Epithelial cell of proximal tubule (primary cell): ENCODE measurements at places on chromosomes 4 and X.

- no peak for DNase-seq
Measured at GRCh38 chrX:41275661-41276609, 58.0 kb upstream of the DDX3X start.

GRCh38 chr4:95304898-95305297 lies 243.9 kb downstream of the UNC5C start:
- DNase-seq, result peak; percentile 18

DNA sequence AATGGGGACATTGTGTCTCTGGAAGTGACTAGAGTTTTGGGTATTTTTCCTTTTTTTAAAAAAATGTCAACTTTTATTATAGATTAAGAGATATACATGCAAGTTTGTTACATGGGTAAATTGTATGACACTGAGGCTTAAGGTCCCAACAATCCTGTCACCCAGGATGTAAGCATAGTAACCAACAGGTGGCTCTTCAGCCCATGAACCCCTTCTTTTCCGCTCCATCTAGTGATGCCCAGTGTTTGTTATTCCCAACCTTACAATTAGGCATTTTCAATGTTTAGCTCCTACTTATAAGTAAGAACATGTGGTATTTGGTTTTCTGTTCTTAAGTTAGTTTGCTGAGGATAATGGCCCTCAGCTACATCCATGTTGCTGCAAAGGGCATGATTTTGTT lies 102.7 kb downstream of the GRID2 start:
- no peak for DNase-seq

- DNase-seq, result no peak
Measured at GRCh38 chr4:41476310-41476885, 61.6 kb upstream of the LIMCH1 start.

DNA sequence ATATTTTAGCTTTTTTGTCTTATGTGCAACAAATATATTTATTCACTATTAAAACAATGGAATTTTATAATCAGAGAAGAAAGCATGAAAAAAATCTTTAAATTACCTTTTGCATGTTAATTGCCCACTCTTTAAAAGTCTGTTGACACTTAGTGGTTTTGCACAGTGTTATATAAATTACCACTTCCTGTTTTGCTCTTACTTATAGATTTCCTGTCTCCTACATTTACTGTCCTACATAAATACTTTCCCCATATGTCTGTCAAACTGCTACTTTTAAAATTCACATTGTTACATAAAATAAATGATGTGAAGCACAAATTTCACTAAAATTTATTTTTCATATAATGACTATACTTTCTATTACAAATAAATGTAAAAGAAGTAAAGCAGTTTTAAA lies 161.1 kb upstream of the NDST4 start:
- DNase-seq, result no peak

DNA sequence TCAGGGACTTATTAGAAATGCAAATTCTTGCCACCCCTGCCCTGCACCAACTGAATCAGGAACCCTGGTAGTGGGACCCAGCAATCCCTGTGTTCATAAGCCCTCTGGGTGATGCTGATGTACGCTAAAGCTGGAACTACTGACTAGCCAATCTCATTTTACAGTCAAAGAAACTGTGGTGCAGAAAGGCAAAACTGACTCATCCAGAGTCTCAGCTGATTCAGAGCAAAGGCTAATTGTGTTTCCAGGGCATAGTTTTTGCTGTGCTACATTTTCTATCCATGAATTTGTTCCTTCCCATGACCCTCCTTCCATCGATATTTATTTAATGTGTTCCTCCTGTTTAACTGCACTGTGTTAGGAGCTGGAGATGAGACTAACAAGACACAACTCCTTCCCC lies 207.5 kb downstream of the REPS2 start:
- no peak for DNase-seq

GRCh38 chr4:141435446-141436225 lies 200.7 kb upstream of the IL15 start:
- DNase-seq, result peak; percentile 7

GRCh38 chr4:44988011-44988410 lies 261.7 kb upstream of the GNPDA2 start:
- no peak for DNase-seq

- DNase-seq, result peak; percentile 36
Measured at GRCh38 chrX:139844163-139844562, 88.7 kb downstream of the ATP11C start.

- DNase-seq, result no peak
Measured at GRCh38 chr4:90546114-90546513, 418.9 kb downstream of the CCSER1 start.

DNA sequence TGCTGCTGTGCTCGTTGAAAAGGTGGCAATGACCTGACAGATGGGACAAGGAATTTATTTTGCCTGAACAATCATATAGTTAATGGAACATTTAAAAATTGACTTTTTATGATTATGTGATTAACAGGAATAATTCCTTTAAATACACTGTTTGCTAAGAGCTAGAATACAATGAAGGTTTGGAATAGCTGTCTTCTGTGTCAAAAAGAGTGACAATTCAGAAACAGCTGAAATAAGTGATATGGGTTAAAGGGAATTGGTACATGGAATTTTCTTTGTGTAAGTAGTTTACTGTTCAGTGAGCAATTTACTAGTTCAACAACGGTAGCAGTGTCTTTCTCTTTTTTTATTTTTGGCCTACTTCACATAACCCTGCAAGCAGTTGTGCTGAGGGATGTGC lies 1083.5 kb upstream of the GRID2 start:
- DNase-seq, result no peak

DNA sequence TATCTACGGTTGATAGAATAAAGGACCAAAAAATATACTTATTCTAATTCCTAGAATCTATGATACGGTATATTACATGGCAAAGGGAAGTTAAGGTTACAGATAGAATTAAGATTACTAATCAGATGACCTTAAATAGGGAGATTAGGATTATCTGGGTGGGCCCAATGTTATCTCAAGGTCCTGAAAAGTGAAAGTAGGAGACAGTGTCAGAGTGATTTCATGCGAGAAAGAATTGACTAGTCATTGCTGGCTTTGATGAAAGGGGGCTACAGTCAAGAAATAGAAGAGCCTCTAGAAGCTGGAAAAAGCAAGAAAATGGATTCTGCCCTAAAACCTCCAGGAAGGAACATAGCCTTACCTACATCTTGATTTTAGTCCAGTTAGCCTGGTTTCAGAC lies 176.9 kb upstream of the PPP1R2C start:
- DNase-seq, result no peak

- DNase-seq, result no peak
Measured at GRCh38 chrX:68843992-68844391, 15.2 kb downstream of the EFNB1 start.

DNA sequence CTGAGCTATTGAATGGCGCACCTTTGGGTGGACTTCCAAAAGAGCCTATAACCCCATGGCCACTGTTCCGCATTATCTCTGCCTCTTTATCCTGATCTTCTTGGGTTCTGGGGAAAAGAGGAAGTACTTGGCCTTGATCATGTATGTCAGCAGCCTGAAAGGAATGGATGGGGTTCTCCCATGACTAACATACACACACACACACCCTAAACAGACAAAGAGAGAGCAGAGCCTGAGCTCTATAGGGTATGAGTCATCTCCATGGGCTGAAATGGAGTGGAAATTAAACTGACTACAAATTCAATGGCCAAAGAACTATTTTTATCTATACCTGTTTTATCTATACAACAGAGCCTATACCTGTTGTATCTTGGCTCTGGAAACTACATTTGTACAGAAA lies 141.5 kb upstream of the MTMR8 start:
- DNase-seq, result no peak

DNA sequence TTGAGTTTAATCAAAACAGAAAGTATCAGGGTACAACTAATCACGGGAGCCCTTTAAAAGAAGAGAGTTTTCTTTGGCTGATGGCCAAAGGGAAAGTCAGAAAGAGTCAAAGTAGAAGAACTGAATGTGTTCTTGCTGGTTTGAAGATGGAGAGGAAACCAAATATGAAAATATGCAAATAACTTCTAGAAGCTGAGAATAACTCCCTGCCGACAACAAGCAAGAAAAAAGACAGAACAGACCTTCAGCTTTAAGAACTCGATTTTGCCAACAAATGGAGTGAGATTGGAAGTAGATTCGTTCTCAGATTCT lies 903.8 kb downstream of the STIM2 start:
- no peak for DNase-seq

- no peak for DNase-seq
Measured at GRCh38 chr4:36351082-36351666, 69.8 kb downstream of the DTHD1 start.

- DNase-seq, result no peak
Measured at GRCh38 chr4:41332510-41333054, 75.9 kb downstream of the UCHL1 start.

DNA sequence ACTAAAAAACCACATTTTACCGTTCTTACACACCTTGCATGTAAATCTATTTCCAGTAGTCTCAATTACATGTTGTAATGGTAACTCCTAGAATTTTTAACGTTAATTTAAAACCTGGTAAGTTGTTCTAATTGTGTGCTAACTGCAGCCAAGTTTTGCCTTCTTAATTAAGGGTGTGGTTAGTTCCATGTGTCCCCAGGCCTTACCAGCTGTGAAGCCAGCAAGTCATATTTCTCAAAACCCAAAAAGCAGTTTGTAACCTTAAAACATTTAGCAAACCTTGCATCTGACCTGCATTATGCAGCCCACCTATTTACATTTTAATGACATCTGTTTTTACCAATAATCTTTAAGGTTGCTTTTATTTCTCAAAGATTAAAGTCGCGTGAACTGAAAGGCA lies 18.4 kb upstream of the FAM47E start:
- DNase-seq, result no peak

- DNase-seq, result no peak
Measured at GRCh38 chr4:45910511-45910910, 213.3 kb downstream of the GABRG1 start.

DNA sequence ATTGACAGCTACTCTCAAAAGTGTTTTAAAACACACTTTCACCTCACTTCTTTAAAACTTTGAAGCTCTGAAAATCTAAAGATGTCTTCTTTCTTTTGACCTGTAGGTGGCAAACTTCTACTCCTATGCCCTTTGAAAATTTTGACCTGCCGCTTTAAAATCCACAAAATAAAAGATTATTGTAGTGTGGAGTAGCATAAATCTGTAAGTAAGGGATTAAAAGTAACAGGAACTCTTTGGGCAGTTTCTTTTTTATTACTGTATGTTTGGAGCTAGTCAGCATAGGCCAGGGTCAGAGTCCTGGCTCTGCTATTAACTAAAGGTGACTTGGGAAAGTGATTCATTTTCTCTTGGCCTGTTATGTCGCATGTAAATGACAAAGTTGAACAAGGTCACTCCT lies 25.5 kb downstream of the BBS12 start:
- DNase-seq, result peak; percentile 25

- DNase-seq, result no peak
Measured at GRCh38 chrX:68599256-68600152, 48.0 kb upstream of the STARD8 start.

DNA sequence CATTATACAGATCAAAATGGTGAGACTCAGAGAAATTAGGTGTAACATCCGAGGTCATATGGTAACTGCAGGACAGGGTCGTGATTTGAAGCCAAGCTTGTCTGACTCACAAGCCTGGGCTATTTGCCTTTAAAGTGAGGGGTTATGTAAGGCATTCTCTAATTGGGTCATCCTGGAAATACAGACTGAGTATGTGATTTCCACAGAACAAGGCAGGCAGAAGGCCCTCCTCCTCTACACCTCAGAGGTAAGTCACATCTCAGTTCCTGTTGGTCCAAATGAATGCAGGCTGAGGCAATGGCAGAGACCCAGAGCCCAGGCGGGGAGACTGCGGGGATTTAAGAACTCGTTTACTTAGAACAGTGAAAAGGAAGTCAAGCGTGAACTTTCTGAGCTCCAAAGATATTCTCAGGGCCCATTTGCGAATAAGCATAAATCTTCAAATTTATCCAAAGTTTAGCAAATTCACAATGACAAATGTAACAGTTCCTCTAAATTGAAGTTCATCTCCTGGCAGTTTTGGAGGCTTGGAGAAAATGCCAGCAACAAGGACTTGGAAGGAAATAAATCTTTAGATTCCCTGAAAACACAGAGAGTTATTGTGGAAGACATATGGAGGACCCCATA lies 153.3 kb downstream of the LDB2 start:
- DNase-seq, result peak; percentile 3

DNA sequence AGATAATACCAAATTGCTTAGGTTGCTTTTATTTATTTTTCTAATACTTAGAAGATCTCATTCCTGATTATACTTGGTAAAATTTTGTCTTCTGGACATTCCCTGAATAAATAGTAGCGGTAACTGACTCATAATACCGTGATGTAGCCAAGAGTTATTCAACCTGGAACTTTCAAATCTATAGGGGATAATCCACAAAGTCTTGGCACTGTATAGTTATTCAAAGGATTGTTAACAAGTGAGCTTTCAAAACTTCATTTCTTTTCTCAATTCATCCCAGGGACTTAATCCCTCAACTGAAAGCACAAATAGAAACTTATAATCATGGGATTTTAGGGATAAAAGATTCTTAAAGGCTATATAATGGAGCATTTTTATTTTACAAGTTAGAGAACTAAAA lies 1383.3 kb downstream of the FAM133A start:
- DNase-seq, result no peak

DNA sequence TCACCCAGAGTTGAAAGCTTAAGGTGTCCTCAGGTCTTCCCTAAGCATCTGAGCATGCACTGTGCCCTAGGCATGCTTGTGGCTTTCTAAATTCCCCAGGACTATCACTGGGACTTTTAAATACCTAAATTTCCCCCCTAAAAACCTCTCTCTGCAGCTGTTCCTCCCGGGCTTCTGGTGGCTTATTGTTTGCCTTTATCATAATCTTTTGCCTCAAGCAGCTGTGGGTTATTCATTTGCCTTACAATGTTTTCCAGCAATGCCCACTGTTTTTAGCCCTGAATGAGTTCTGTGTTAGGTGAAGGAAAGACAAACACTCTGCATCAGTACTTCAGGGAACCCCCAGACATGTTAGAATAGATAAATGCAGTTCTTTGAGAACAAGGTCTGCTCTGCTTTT lies 455.0 kb downstream of the ZIC3 start:
- no peak for DNase-seq

DNA sequence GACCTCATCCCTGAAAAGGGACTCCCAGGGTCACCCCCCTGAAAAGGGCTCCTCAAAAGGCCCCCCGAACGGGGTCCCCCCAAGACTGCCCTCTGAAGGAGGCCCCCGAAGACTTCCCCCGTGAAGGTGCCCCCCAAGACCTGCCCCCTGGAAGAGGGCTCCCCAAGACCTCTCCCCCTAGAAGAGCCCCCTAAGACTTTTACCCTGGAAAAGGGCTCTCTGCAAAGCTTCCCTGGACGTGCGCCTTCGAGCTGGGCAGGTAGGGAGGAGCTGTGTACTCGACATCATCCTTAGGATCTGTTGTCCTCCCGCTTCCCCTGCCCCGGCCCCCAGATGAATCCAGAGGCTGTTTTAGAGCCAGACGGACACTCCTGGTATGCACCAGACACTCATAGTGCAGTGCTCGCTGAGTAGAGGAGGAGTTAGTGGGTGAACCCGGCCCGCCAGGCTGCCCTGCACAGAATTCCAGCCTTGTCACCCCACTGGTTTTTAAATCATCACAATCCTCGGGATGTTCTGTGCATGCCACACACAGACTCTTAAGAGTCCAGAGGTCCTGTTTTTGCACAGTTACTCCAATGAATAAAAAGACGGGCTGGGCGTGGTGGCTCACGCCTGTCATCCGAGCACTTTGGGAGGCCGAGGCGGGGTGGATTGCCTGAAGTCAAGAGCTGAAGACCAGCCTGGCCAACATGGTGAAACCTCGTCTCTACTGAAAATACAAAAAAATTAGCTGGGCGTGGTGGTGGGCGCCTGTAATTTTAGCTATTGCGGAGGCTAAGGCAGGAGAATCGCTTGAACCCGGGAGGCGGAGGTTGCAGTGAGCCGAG lies 5.7 kb upstream of the SLC25A6 start:
- no peak for DNase-seq
